ENCODE measurements at places on chromosomes 16 and 17.

- H3K27ac ChIP-seq = no peak overlapping the region
- no peak for DNase-seq
- no peak overlapping the region for H3K4me3 ChIP-seq
- no peaks in the 10 kb centered on the region for H3K4me1 ChIP-seq
These were observed 35.1 kb downstream of the SLC6A2 start for GRCh38 chr16:55690841-55691240.

DNA sequence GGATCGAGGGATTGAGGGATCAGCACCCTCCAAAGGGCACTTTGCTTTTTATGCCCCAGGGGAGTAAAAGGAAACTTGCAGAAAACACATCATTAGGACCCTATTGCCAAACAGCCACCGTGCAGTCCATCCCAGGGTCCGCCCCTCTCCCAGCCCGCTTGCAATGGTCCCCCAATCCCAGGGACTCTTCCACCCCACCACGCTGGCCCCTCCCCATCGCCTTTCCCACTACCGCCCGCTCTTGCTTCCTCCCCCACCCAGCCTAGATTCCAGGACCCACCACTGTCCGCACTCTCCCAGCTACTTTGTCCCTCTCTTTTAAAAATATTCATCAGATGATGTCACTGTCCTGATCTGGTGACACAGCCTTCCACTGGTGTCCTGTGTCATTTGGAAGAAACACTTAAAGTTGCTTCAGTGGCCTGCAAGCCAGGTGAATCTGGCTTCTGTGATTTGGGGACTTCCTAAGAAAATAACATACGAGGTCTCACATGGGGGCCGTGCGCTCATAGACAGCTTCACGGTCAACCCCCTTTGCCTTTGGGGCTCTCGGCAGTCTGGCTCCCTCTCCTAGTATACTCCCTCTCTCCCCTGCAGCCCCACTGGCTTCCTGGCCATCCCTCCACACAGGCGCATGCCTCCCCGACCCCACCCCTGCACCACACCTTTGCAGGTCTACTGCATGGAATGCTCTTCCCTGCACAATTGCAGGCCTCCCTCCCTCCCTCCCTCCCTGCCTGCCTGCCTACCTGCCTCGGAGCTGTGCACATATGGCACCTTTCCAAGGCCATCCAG is 127.9 kb downstream of the RBFOX3 start:
- no peak overlapping the region for H3K27ac ChIP-seq
- H3K27me3 ChIP-seq = no peaks in the 10 kb centered on the region
- no peak overlapping the region for H3K4me3 ChIP-seq
- peak; percentile 48 for DNase-seq

DNA sequence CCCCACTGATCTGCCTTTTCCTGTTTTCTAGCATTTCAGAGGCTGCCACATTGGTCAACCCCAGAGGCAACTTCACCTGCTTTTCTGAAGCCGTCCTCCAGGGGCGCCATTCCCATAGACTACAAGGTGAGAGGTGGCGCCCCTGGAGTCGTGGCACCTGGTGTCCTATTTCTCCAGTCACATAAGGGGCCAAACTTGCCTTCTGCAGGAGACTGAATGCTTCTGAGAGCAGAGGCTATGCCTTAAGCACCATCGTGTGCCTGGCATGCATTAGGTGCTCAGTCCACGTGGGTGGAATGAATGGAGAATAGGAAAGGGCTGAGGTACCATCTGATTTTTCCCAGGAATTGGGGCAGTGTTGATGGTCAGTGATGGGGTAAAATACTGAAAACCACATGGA is 164.8 kb downstream of the HAPSTR1 start:
- peak; percentile 87 for DNase-seq
- no peaks in the 10 kb centered on the region for H3K4me1 ChIP-seq
- H3K4me3 ChIP-seq = no peak overlapping the region
- H3K27me3 ChIP-seq = no peaks in the 10 kb centered on the region
- no peak overlapping the region for H3K27ac ChIP-seq

DNA sequence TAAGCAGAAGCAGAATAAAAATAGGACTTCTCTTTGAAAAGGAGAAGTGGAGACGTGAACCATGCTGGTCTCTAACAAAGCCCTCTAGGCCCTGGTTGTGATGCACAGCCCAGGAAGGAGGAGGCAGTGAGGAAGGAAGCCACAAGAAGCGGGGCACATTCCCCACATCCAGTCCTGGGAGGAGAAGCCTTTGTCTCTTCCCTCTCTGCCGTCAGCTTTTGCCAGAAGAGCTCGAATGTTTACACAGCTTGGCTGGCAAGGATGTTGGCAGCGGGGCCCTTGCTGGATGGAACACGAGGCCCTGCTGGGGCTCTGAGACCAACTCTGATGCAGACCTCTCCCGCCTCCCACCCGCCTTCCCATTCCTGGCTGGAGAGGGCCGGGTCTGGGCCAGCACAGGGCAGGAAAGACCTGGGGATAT is 91.3 kb downstream of the MAF start:
- no peaks in the 10 kb centered on the region for H3K36me3 ChIP-seq
- H3K4me3 ChIP-seq = no peak overlapping the region
- H3K27ac ChIP-seq = no peak overlapping the region
- DNase-seq = no peak
- H3K4me1 ChIP-seq = no peaks in the 10 kb centered on the region

- H3K4me1 ChIP-seq = no peaks in the 10 kb centered on the region
- no peaks in the 10 kb centered on the region for H3K36me3 ChIP-seq
- no peaks in the 10 kb centered on the region for H3K27me3 ChIP-seq
- no peak for DNase-seq
- H3K27ac ChIP-seq = no peak overlapping the region
- no peak overlapping the region for H3K4me3 ChIP-seq
These were observed 1540.3 kb downstream of the CDH11 start for GRCh38 chr16:63581570-63581969.

DNA sequence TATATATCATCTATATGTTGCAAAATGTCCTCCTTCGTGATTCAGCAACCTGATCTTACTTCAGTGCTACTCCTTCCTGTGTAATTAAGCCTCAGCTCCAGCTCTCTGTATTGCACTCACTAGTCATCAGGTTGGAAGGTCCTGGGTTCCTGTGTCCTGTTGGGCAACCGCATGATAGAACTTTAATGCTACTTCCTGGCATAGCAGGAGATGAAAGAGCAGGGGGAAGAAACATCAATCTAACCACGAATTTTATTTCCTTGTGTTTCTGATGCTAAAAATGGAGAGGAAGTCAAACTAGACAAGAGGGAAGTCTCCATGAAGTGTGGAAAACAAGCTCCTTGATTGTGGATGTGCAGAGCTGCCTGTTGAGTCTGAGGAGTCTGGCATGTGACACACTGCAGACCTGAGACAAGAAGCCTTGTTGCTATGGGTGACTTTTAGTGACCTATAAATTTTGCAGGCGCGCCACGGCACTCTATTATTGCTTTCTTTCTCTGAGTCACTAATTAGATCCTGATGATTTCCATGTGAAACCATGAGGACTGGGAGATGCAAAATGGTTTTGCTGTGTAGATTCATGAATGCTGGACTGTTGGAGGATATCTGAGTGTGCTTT is 25.6 kb downstream of the IGSF6 start:
- no peak overlapping the region for H3K4me3 ChIP-seq
- no peak for DNase-seq
- no peaks in the 10 kb centered on the region for H3K4me1 ChIP-seq
- peaks cover 2% of the 10 kb centered on the region for H3K36me3 ChIP-seq

DNA sequence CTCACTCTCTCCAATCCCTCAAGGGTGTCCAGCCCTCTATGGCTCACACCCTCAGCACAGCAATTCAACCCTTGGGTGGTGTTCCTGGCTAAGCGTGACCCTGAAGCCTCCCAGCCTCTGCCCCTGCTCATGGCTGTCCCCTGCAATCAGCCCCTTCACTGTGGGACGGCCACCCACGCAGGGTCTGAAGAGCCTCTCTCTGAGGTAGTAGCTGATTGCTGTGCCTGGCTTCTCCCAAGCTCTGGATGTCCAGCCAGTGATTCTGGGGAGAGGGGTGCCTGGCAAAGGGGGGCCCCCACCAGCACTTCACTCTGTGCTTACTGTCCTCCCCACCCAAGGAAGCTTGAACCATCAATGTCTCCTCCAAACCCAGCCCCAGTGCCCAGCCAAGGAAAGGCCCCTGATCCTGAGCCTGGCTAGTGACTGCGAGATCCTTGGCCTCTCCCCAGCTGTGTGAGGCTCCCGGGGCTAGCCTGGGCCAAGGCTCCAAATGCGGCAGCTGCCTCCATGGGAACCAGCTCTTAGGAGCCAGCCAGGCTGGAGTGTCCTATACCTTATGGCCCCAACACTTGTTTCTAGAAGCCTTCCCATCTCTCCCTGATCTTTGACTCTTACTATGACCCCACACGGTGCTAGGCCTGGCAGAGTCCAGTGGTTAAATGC is 9.9 kb downstream of the MTSS2 start:
- H3K27ac ChIP-seq = no peak overlapping the region
- peaks cover 3% of the 10 kb centered on the region for H3K4me1 ChIP-seq
- H3K27me3 ChIP-seq = no peaks in the 10 kb centered on the region
- H3K36me3 ChIP-seq = peaks cover 6% of the 10 kb centered on the region

GRCh38 chr17:29732613-29733012 is 109.9 kb upstream of the CORO6 start:
- peak; percentile 43 for DNase-seq
- no peaks in the 10 kb centered on the region for H3K36me3 ChIP-seq
- peaks cover 4% of the 10 kb centered on the region for H3K4me1 ChIP-seq
- no peak overlapping the region for H3K27ac ChIP-seq

- H3K4me1 ChIP-seq = no peaks in the 10 kb centered on the region
- no peak overlapping the region for H3K4me3 ChIP-seq
- H3K27me3 ChIP-seq = no peaks in the 10 kb centered on the region
- H3K36me3 ChIP-seq = no peaks in the 10 kb centered on the region
- no peak for DNase-seq
- no peak overlapping the region for H3K27ac ChIP-seq
These were observed 9.7 kb upstream of the ANKS4B start for GRCh38 chr16:21223787-21224186.

GRCh38 chr17:56185491-56186221 is 32.4 kb downstream of the ANKFN1 start:
- DNase-seq = no peak
- no peak overlapping the region for H3K4me3 ChIP-seq
- H3K36me3 ChIP-seq = no peaks in the 10 kb centered on the region

DNA sequence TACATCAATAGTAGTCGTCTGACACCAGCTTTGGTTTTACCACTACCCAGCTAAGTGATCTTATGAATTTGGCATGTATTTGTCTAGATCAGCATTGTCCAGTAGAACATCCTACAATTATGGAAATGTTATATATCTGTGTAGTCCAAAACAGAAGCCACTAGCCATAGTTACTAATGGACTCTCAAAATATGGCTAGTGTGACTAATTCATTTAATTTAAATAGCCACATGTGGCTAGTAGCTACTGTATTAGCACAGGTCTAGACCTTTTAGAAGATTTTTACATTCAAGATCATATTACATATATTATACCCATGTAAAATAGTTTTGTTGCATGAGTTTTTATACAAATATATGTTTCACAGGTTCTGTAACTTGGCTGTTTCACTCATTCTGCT is 27.0 kb upstream of the NFAT5 start:
- no peaks in the 10 kb centered on the region for H3K27me3 ChIP-seq
- no peak for DNase-seq
- no peak overlapping the region for H3K4me3 ChIP-seq
- no peak overlapping the region for H3K27ac ChIP-seq

- no peaks in the 10 kb centered on the region for H3K27me3 ChIP-seq
- H3K4me3 ChIP-seq = peak overlapping the region; percentile 91
These were observed 662 bp upstream of the TUBB3 start for GRCh38 chr16:89922477-89922883.

DNA sequence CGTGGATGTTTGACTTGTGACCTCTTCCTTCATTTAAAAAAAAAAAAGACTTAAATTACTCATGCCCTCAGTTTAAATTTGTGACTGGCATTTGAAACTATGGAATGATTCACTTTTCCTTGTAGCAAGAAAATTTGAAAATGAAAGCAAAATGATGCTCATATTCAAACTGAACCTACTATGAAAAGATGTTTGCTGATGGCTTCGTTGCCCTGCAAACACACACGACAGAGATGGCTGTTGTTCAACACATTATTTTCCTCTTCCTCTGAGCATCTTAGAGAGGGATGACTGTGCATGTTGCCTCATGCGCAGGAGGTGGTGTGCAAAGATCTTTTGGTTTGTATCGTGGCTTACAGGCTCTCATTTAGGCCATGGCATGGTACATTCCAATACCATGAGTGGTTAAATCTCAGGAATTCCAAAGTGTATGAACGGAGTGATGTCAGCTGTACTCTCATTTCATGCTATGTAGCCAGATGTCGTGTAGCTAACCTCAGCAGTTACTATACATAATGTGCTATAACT is 164.5 kb downstream of the PRKCA start:
- H3K27me3 ChIP-seq = no peaks in the 10 kb centered on the region
- H3K4me3 ChIP-seq = no peak overlapping the region
- no peaks in the 10 kb centered on the region for H3K36me3 ChIP-seq

DNA sequence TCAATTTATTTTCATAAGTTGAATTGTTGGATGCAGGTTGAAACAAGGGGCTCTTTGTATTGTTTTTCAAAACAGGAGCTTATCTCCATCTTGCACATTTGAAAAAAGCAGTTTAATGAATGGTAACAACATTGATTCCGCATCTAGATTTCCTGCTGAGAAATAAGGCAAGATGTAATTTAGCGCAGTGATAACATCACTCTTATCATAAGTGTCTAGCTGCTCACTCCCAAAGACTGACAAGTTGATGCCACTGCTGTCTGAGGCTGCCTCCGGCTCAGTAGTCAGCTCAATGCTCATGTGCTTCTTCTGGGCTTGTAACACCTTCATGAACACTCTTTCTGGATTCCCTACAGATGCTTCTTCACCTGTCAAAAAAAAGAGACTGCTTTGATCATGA is 92.4 kb downstream of the KPNA2 start:
- no peaks in the 10 kb centered on the region for H3K36me3 ChIP-seq
- no peak overlapping the region for H3K4me3 ChIP-seq
- H3K4me1 ChIP-seq = no peaks in the 10 kb centered on the region

- no peaks in the 10 kb centered on the region for H3K36me3 ChIP-seq
- no peaks in the 10 kb centered on the region for H3K27me3 ChIP-seq
- peak; percentile 74 for DNase-seq
- no peak overlapping the region for H3K27ac ChIP-seq
- no peaks in the 10 kb centered on the region for H3K4me1 ChIP-seq
These were observed 46.7 kb downstream of the HAPSTR1 start for GRCh38 chr16:9138021-9138680.

GRCh38 chr17:14316126-14316832 is 15.4 kb downstream of the HS3ST3B1 start:
- no peak overlapping the region for H3K27ac ChIP-seq
- peaks cover 24% of the 10 kb centered on the region for H3K4me1 ChIP-seq
- no peak for DNase-seq
- H3K4me3 ChIP-seq = no peak overlapping the region
- no peaks in the 10 kb centered on the region for H3K36me3 ChIP-seq

DNA sequence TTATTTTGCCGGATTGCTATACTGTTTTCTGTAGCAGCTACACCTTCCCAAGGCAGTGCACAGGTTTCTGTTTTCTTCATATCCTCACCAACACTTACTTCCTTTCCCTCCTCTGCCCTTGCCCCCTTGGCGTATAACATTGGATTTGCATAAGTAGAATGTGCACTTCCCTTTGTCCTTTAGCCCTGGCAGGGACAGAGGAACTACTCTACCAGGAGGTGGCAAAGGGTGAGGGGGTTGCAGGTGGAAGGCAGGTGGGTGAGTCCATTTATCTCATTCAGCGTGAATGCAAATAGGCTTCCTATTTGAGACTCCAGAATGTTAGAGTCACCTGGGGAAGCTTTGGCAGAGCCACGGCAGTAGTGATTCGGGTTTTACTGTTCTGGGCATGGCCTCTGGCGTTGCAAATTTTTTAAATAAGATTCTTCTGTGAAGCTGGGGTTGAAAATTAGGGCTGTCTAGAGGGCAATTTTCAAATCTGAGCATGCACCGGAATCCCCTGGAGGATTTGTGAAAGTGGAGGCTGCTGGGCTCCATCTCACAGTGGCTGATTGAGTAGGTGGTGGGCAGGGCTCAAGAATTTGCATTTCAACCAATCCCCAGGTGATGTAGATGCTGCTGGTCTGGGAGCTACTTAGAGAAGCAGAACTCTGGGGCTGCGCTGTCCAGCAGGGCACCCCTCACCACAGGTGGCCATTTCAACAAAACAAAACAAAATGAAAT is 84.7 kb downstream of the PLCG2 start:
- no peak overlapping the region for H3K4me3 ChIP-seq
- no peaks in the 10 kb centered on the region for H3K27me3 ChIP-seq

Data from mesendoderm (in vitro differentiated cells).